ENCODE measurements at places on chromosomes 2 and 18.
A peak's percentile ranks its signal among the peaks of the same experiment; 100 is the strongest.

DNA sequence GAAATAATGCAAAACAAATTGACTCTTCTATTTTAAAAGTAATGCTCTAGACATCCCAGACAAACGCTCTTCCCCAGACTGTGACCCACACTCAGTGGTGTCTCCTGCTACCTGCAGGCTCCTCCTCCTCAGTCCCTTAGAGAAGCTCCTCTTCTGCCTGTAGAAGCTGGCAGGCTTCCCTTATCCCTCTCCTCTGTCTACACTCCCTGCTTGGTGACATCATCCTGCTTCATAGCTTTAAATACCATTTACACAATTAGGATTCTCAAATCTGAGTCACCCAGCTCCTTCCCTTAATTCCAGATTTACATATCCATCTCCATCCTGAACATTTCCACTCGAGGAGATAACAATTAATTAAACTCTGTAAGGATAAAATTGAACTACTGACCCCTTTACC lies 167.9 kb downstream of the FBXO15 start:
- no peak for DNase-seq

DNA sequence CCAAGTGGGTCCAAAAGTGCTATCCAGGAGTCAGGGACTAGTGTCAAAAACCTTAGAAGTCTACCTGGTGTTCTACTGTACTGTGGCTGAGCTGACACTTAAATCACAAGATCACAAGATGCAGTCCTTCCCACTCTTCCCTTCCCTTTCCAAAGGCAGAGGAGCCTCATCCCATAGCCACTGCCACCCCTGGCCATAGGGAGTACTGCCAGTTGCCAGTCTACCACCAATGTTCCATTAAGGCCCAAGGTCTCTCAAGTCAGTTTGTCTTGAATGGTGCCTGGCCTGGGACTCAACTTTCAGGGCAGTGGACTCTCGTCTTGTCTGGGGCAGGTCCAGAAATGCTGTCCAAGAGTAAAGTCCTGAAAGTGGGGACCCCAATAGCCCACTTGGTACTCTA lies 585.6 kb downstream of the NUP35 start:
- no peak for DNase-seq

DNA sequence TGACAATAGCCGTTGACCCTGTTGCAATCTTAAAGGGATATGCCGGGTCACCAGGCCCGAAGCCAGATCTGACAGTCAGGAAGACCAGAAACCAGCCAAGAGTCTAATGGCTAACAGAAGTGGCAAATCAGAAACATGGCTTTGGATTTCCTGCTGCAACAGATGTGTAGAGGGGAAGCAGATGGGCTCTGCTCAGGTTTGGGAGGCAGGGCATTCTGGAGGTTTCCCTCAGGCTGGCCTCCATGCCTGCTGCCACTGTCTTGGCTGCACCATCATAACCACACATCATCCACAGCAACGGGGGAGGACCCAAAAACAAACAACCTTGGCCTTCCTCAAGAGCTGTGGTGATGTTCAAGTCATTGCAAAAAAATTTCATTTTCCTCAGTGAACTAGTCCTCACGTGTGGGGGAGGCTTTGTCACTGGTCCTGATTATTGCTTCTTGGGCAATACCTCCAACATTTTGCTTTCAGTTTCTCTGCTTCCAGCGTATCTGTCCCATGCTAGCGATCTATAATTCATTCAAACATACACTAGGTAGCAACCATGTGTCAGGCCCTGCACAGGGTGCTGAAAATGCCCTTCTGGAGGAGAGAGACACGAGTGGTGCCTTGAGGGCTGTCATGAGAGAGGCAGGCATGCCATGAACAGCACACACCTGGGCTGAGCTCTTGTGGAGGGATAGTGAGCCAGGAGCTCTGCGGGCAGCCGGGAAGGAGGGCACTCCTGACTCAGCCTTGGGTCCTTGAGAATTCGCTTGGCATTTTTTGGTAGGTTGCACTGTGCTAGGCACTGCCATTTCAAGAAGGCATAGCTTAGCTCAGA lies 48.2 kb upstream of the LGALSL start:
- DNase-seq: no peak

DNA sequence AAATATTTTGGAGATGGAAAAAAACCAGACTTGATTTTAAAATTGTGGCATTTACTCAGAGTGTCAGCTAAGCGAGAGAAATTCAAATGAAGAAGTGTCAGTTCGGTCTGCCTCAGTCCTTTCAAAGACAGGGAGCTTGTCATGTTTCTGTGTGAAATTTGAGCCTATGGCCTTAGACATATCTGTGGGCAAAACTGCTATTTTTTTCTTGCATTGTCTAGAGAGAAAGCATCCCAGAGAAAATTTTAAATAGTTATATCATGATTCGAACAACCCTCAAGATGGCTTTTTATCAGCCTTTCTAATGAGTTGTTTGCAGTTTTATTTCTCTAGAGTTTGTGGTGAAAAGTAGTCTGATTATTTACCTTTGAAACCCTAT lies 50.2 kb upstream of the KCNE4 start:
- no peak for DNase-seq

DNA sequence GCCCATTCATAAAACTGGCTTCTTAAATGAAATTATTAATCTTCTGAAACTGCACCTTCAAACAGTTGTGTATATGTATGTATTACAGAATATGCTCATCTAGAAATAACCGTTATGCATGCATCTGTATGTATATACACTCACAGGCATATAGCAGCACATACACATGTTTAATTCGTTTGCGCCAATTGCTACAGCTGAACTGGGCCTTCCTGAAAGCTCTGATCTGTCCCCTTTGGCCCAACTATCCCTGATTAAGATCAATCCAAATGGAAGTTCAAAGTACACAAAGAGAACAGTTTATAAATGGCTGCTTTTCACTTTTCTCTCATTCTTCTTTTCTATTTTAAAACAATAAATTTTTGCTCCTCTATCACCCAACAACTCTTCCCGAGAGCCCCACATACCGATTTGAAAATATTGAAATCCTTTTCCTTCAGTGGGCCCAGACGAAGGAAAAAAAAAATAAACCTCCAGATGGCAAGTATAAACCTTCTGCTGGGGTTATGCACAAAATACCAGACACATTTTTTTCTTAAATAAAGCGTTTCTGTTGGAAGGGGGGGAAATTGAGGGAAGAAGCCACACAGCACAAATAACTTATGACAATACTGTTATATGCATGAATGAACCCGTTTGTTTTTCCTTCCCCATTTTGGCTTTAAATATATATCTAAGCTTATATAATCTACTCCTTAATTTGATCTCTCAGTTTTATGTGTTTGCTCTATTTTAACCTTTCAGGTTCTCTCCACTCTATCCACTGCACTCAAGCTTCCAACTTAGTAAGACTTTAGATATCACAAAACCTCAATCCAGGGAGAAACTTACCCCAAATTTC lies 267.3 kb downstream of the TCF4 start:
- DNase-seq: no peak

GRCh38 chr18:28153485-28154065 lies 23.4 kb downstream of the CDH2 start:
- DNase-seq: no peak

DNA sequence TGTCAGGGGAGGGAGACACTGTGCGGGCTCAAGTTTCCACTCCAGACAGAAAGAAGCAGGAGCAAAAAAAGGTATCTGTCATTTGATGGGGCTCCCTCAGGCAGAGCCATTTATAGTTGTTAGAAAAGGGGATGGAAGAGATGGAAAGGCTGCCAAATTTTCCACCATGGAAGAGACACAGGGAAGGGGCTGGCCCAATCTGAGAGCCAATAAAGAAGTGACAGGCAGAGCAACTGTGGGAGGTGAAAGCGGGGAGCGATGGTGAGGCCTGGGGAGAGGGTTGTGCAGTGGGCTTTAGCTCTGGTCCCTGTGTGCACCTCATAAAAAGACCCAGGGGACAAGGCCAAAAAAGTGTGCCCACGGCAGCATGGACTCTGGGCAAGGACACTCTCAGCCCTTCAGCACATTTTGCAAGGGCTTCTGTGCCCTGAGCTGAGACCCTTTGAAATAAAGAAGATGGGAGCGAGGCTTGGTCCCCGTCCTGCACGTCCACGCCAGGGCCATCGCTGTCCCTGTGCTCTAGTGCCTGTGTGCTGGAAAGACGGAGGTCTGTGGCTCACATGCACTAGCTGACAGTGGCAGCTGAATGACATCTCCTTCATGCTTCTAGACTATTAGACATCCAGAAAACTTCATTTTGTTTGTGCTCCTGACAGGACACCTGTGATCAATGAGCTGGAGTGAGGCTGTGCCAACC lies 456.7 kb upstream of the HS6ST1 start:
- DNase-seq: no peak

DNA sequence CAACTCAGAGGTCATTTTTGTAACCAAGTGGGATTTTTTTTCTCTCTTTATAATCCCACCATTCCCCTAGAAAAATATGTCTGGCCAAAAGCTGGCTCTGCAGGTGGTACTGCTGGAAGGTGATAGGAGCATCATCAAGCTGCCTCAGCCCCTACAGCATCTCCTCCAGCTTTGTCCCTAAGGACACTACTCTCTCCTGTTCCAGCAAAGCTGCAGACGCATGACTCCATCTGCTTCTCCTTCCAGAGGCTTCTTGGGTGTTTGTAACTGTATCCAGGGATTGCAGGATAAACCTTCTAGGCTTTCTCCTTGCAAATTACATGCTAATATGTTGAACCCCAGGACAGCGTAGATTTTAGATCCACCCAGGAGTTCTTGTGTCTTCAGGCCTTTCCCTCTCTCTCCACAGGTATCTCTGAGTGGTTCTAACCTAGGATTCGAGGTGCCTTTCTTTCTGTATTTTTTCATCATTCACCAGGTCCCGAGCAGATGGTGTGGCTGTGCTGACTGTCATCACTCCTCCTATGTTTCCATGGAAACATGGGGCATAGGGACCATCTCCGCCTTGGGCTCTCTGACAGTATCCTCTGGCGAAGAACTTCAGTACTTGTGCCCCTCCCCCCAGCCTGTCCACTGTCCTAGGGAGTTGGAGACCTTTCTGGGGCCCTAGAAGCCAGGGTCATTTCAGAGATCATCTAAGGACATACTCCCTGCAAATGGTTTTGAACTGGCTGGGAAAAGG lies 34.3 kb downstream of the AFF3 start:
- no peak for DNase-seq

DNA sequence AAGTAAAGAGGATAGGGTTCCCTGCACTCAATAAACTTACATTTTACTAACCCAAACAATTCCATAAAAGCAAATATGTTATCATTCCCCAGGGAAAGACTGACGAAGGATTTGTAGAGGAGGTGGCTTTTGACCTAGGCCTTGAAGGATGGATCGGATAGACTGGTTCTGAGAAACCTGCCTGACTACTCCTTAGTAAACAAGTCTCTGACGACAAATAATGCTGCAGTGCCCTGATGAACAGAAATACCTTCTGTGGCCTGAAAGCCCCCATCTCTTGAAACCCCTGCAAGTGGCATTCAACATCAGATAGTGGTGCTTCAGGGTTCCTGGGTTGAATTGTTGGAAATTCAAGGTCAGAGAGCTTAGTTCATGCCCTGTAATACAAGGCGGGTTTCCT lies 19.2 kb downstream of the PRKCE start:
- no peak for DNase-seq

DNA sequence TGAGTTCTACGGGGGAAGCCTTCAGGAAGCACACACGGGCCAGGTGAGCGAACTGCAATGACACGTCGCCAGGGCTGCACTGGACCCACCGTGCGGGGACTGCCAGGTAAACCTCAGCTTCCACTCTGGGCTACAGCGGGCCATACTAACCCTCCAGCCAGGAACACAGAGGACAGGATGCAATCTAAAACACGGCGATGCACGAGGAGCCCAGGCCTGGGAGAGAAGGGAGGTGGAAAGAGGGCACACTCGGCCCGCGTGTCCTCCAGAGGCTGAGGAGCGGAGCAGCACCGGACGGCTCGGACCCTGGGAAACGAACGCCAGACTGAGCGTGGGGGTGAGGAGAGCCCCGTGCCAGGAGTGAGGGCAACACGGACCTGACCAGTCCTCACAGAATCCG lies 69.3 kb downstream of the HDAC4 start:
- DNase-seq: no peak

- DNase-seq: no peak
Observed at GRCh38 chr2:42128721-42129486, 40.2 kb upstream of the EML4 start.

DNA sequence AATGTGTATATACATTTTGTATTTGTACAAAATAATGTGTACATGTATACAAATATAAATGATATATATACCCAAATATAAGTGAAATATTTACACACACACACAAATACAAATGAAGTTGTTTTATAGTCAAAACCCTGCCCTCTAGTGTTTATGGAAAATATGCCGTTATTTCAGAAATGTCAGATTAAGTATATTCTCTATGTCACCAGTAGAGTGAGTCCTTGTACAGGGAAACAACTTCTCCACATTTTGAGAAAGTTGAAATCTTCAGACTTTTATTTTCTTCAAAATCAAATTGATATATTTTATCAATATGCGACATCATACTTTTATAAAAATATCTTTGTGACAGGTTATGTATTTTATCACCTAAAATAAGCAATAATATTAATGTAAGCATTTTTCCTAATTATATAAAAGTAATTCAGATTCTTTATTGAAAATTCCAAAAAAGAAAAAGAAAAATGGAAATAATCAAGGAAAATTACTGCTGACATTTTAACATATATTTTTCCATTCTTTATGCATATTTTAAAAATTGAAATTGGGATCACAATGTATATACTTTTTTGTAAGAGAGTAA lies 22.4 kb downstream of the ARL6IP6 start:
- DNase-seq: no peak

DNA sequence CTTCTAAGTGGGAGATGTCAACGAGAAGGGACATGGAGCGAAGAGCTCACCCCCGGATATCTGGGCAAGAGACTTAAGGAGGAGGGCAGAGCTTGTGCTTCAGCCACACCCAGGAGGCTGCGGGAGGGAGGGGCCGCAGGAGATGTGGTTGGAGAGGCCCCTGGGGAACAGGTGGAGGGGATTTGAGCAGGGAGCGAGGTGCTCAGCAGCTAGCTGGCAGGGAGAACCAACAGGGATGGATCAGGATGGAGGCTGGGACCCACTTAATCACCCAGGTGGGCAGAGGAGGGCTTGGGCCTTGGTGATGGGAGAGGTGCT lies 78.3 kb downstream of the MBP start:
- DNase-seq: peak; percentile 57

DNA sequence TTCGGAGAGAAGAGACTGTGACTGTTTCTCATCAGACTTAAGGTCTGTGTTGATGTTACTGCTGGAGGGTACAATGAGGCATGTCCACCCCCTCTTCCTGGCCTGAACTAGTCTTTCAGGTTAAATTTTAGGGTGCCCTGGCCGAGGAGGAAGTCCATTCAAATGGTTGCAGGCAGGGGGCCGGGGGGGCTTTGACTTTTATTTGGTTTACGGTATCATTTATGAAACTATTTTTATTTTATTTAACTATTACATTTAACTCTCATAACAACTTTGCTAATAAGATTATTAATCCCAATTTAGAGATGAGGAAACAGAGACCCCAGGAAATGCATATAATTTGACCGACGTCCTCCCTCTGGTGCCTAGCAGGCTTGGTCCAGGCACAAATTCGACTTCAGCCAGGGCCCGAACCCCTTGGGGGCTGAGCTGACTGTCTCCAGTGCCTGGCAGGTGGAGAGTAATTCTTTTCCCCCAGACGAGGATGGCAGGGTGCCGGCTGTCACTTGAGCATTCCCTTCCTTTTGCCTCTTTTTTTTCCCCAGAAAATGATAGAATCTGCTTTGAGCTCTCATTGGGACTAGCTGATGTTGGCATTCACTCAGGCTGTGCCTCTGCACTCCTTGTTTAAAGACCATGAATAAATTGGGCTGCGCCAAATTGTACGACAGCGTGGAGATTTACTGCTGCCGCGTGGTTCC lies 255.3 kb upstream of the SALL3 start:
- no peak for DNase-seq

GRCh38 chr18:6638447-6638846 lies 91.1 kb upstream of the ARHGAP28 start:
- no peak for DNase-seq

- DNase-seq: no peak
Observed at GRCh38 chr18:55422456-55423180, 165.4 kb downstream of the TCF4 start.
